Colonic mucosa (tissue), 4 donors: ENCODE measurements at places on chromosomes 1 and 21. TPM values are rescaled to one million over a fixed set of nuclear protein-coding genes. Genes with fewer than 3 reads are reported as not detected.

The S100A1 gene
- total RNA-seq, result 1.5 TPM

The SH2D1B gene
- total RNA-seq, result 0.69 TPM

The NPR1 gene
- 2.3 TPM for total RNA-seq

- H3K4me3 ChIP-seq, result no peak overlapping the region
- H3K27me3 ChIP-seq, result no peaks in the 10 kb centered on the region
- no peaks in the 10 kb centered on the region for H3K4me1 ChIP-seq
Observed at GRCh38 chr1:185096531-185096930, 51.2 kb downstream of the RNF2 start.

DNA sequence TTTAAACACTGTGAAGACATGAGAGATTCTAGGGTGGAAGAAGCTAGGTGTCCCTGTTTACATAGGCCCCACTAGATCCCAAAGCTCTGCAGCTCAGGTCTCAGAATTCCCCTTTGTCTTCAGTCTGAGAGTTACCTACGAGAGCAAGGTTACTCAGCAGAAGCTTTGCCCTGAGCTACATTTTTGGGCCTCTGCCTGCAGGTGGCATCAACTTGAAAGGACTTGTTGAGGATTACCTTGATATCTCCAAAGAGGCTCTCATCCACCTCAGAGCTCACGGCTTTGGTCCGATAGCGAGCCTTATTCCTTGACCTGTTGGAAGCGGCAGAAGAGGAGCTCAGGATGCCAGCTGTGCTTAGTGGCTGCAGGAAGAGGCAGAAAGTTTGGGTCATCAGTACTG lies 7.0 kb downstream of the CFAP45 start:
- no peak overlapping the region for H3K4me3 ChIP-seq
- DNase-seq, result no peak
- no peaks in the 10 kb centered on the region for H3K36me3 ChIP-seq
- no peaks in the 10 kb centered on the region for H3K4me1 ChIP-seq

- H3K27me3 ChIP-seq, result no peaks in the 10 kb centered on the region
- H3K4me1 ChIP-seq, result no peaks in the 10 kb centered on the region
- no peak overlapping the region for H3K4me3 ChIP-seq
- H3K36me3 ChIP-seq, result no peaks in the 10 kb centered on the region
- no peak overlapping the region for H3K27ac ChIP-seq
Observed at GRCh38 chr1:204868340-204868700, 2.3 kb upstream of the NFASC start.

- H3K4me1 ChIP-seq, result peaks cover 3% of the 10 kb centered on the region
- H3K27ac ChIP-seq, result no peak overlapping the region
- H3K36me3 ChIP-seq, result no peaks in the 10 kb centered on the region
Observed at GRCh38 chr1:54559771-54560231, 11.8 kb downstream of the ACOT11 start.

- H3K27ac ChIP-seq, result no peak overlapping the region
- H3K36me3 ChIP-seq, result no peaks in the 10 kb centered on the region
- DNase-seq, result no peak
- no peaks in the 10 kb centered on the region for H3K27me3 ChIP-seq
- H3K4me3 ChIP-seq, result no peak overlapping the region
- peaks cover 7% of the 10 kb centered on the region for H3K4me1 ChIP-seq
Observed at GRCh38 chr1:45976623-45977022, 155.8 kb downstream of the PIK3R3 start.
